NCI-H526 treated with DMSO at 0.1 percent for 48 hours (cell line): ENCODE measurements at places on chromosomes 6 and 20.

DNA sequence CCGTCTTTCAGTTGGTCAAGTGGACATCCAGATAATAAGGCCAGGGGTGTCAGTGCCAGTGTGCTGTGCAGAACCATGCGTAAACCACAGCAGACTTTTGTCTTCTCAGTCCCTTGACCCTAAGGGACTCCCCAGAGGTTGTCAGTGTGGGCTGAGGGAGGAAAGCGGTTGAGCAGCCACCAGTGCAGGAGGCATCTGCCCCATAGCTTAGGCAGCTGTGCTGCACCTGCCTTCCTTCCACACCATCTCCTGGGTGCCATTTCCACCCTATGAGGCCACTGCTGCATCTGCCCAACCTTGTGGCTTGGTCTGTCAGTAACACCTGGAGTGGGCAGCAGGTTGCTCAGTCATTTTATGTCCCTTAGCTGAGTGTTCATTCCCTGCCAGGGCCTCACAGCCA lies 26.0 kb downstream of the PRPF6 start:
- no peak for DNase-seq

DNA sequence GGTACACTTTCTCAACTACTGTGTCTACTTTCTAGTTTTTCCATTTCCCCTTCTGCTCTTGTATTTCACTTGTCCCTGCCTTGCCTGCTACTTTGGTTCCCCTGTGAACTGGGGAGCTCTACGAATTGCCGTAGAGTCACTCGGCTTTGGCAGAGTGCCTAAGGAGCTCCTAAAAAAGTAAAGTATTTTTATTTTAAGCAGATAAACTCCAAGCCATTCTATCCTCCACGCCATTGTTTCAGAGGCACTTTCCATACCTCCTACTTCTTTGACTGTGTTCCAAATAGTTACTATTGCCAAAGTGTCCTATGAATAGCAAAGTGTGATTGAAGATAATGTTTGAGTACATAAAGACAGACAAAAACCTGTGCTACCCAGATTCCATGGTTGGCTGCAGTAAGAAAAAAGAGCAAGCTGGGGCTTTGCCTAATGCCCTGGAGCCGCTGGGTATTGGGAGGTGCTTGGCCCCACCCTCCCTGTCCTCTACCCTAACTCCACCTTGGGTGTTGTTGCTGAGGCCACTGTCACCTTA lies 5.1 kb upstream of the MBOAT1 start:
- no peak for DNase-seq

DNA sequence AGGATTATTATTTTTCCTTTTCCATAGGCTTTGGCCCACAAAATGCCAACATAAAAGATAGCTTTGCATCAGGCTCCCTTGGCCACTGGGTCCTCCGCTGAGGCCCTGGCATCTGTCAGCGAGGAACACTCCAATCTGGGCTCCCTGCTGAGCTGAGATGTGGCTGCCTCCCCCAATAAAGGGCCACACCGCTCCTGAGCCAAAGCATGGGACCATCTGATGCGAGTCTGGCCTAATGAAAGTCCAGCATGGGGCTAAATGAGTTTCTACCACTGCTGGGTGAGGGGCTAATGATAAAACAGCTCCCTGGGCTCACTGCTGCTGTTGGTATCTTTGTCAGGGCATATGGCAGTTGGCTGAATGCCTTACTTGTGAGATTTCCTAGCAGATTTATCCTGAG lies 817.5 kb upstream of the SLC35B3 start:
- no peak for DNase-seq

DNA sequence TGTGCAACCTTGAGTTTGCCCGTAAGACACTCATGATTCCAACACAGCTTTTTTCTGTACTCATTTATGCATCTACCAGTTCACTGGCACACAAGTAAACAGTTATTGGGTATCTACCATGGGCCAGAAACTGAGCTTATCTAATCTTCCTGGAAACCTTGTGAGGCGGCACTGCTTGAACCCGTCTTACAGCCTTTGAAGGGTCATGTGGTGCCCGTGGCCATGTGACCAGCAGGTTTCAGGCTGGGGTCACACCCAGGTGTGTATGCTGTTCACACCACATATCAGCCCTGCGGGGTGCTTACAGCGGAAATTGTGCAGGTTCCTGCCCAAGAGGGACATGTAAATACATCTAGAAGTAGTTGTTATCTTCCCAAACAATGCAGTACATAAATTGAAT lies 6.1 kb downstream of the THBD start:
- DNase-seq, result no peak

DNA sequence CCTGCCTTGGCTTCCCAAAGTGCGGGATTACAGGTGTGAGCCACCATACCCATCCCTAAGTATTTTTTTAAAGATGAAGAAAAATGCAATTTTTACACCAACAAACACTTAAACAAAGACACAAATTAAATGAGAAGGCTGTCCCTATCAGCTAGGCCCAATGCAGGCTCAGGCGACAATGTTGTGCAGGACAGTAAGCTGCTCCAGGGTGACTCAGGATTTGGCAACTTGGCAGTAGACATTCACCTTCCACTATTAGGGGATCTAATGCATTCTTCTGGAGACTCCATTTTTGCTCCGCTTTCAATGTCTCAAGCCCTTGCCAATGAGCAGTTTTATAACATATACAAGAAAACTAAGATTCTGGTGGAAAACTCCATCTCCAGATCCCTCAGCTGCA lies 19.7 kb downstream of the NDRG3 start:
- no peak for DNase-seq

GRCh38 chr6:135086414-135086764 lies 31.8 kb upstream of the HBS1L start:
- no peak for DNase-seq

- no peak for DNase-seq
Measured at GRCh38 chr6:113756290-113756665, 100.9 kb upstream of the MARCKS start.
